ENCODE measurements at places on chromosomes 3 and 15.

- no peak for DNase-seq
These were observed 56.0 kb upstream of the MYRIP start for GRCh38 chr3:39753391-39753790.

DNA sequence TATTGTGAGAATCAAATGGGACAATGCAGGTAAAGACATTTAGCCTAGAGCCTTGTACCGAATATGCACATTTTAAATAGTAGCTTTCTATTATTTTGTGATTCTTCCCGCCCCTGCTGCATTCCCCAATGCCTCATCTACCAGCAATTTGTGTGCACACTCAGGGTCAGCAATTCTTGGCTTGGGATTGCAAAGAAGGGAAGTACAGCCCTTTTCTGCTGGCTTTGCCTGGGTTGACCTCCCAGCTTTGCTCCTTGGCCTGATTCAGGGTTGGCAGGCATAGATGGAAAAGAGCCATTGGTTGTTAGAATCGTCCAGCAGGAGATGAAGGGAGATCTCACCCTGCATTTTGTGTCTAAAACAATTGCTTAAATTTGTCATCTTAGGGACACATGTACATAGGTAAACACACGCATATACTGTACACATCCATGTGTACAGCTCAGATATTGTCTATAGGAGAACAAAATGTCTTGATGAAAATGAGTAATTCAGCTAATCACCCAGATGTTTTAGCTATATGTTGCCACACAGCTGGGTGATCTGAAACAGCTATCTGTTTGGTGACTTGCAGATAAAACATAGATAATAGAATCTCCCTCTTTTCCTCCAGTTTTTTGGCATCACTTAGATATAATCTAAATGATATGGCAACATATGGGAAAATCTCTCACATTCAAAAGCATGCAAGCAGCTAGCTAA lies 340.9 kb upstream of the TBL1XR1 start:
- peak; percentile 69 for DNase-seq

DNA sequence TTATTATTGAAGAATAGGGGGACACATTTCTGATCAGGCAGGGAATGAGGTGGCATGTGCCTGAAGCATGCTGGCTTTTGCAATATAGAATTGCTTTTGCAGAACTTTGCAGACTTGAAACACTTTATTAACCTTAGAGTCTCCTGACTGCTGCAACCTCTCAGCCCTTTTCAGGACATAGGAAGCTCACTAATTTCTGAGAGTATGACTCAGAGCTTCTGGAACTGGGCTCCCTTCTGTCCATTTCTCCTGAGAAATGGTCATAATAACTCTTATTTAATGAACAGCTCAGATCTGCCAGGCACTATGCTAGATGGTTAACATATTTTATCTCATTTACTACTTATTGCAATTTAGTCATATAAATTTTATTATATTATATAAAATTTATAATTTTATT lies 38.6 kb upstream of the DGKG start:
- DNase-seq, result no peak

GRCh38 chr3:133479895-133480669 lies 80.2 kb downstream of the BFSP2 start:
- DNase-seq, result no peak
